Cortex of kidney (tissue), 1 donor: ENCODE measurements at places on chromosomes 6 and 20.

- no peak for DNase-seq
Observed at GRCh38 chr6:24887545-24888140, 48.1 kb downstream of the RIPOR2 start.

DNA sequence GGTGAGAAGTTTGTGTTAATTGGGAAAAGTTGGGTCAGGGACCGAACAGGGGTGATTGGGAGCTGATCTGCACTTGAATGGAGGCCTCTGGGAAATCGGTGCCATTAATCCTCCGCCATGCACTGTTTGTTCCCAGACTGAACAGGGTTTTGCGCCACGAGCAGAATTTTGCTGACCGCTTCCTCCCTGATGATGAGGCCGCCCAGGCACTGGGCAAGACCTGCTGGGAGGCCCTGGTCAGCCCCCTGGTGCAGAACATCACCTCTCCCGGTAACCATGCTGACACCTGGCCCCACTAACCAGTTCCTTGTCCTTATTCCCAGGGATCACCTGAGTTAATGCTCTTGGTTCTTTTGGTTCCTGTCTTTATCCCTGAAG is 21.7 kb downstream of the CUL9 start:
- DNase-seq = no peak

GRCh38 chr6:38755874-38756273 is 40.8 kb downstream of the DNAH8 start:
- no peak for DNase-seq

DNA sequence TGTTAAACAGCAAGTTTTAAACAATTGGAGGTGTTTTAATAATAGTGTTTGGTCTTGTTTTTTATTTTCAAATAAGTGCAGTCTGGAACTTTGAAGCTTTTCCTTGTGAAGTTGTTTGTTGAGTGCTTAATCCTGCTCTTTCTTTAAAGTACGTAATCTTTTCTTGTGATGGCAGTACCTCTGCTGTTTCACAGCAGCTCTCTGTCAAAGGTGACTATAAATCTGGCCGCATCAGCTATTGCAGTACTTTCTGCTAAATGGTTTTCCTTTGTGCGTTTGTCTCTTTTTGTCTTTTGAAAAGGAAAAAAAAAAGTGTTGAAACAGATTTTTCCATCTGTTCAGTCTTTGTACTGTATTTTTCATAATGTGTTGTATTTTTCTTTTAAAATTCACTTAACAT is 12.7 kb downstream of the STXBP5 start:
- DNase-seq = no peak

DNA sequence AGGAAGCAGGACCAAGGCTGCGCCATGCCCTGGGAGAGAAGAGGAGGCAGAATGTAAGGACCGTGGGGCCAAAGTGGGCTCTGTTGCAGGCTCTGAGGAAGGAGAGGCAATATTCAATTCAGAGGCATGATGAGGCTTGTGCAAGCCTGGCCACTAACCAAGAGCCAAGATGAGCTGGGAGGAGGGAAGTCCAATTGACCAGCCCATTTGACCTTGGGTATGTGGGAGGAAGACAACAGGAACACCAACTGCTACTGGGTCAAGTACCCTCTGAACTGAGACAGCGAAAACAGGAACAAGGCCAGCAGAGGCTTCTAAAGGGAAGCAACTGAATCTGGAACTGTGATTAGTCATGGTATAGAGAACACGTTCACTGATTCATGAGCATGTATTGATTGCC is 779.6 kb downstream of the MAFB start:
- no peak for DNase-seq

DNA sequence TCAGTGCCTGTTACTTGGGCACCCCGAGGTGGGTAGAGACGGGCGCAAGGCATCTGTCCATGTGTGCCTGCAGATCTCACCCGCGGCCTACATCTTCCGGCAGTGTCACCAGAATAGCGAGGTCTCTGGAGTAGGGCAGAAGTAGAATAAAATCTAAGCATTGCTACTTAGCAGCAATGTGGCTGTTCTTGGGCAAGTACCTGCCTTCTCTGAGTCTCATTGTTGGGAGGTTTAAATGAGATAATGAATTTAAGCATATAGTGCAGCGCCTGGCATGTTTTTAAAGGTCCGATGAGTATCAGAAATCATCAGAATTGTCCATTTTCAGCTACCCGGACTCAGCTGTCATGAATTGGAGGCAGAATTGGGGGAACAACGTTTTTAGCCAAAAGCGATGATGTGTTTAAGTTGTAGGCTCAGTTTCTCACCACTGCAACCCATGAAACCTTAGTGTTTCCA is 800 bp downstream of the ABCC10 start:
- no peak for DNase-seq

GRCh38 chr6:158057213-158057987 is 75.7 kb downstream of the SYNJ2 start:
- no peak for DNase-seq

GRCh38 chr20:49916146-49917002 is 1.0 kb upstream of the SPATA2 start:
- DNase-seq = no peak

GRCh38 chr6:131694832-131695426 is 6.3 kb downstream of the OR2A4 start:
- DNase-seq = no peak

GRCh38 chr6:44071670-44072451 is 55.4 kb downstream of the MRPL14 start:
- no peak for DNase-seq

GRCh38 chr6:28940858-28941683 is 17.3 kb upstream of the TRIM27 start:
- DNase-seq = no peak

- DNase-seq = no peak
Observed at GRCh38 chr6:42135722-42136121, 6.7 kb downstream of the C6orf132 start.

GRCh38 chr6:127103482-127103881 is 15.0 kb upstream of the RSPO3 start:
- no peak for DNase-seq

- DNase-seq = no peak
Observed at GRCh38 chr6:150463852-150464251, 95.0 kb downstream of the IYD start.

DNA sequence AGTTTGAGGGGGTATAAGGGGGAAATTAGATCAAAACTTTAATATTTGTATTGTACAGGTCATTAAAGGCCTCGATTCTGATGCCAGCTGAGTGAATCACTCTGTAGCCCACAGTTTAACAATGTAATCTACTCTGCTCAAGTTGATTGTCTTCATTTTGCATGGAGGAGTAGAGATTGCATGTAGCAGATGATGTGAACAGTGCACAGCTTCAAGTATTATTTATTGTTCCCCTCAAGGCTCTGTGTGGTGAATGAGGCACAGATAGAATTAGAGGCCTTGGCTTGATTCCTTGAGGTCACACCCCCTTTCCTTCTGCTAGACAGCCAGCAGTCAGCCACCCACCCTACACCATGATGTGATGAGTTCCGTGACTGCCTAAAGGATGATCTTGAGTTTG is 38.1 kb downstream of the TXLNB start:
- DNase-seq = no peak

DNA sequence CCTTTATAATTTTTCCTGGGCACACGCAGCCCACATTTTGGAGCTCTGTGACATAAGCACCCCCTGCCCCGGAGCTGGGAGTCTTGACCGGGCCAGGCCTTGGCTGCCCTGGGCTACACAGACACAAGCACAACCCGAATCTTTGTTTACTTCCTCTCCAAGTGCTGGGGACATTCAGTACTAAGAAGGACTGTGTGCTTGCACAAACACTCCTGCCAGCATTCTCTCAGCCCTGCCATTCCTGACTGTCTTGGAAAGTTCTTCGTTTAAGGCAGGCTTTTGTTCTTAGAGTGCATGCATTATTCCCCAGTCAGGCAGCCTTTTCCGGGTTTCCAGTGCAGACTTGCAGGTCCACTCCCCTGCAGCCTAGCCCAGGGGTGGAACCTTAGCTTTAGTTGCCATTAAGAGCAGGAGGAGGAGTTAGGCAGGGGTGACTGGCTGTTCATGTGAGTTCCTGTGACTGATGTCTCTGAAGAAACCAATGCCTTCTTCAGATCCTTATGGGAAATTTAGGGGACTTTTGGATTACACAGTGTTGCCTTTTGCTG is 28.6 kb downstream of the FOXO3 start:
- no peak for DNase-seq

DNA sequence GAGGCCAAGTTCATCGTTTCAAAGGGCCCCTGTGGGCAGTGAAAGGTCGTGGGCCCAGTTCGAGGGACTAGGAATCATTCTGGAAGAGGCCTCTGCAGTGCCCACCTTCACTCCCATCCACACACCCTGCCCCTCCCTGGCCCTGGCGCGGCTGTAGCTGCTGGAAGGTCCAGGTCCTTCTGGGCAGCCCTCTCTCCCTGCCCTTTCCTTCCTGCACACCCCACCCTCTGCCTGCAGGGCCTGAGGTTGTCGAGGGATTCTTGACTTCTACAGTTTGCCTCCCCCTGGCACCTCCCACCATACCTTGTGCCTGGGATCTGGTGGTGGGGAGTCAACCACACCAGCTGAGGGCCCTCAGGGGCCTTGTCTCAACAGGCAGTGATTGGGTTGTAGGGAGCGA is 4.5 kb upstream of the MYT1 start:
- no peak for DNase-seq

DNA sequence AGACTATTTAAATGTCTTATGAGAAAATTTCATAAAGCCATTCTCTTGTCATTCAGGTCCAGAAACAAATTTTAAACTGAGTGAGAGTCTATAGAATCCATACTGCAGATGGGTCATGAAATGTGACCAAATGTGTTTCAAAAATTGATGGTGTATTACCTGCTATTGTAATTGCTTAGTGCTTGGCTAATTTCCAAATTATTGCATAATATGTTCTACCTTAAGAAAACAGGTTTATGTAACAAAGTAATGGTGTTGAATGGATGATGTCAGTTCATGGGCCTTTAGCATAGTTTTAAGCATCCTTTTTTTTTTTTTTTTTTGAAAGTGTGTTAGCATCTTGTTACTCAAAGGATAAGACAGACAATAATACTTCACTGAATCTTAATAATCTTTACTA is 5.0 kb downstream of the MARCKS start:
- no peak for DNase-seq

DNA sequence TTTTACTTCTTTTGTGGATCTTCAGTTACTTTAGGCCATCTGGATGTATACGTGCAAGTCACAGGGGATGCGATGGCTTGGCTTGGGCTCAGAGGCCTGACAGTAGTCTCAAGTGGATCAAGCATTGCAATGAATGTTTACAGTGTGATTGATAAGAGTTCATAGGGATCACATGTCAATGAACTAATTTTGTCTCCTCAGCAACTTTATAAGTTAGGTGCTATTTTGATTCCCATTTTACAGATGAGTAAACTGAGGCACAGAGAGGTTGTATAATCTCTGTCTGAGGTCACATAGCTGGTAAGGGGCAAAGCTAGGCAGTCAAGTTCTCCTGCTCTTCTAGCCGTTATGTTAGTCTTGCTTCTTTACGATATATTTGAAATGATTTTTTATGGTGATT is 13.5 kb downstream of the MEI4 start:
- DNase-seq = no peak

- no peak for DNase-seq
Observed at GRCh38 chr20:62575976-62576722, 66.2 kb upstream of the SLCO4A1 start.

GRCh38 chr6:170505306-170505705 is 47.8 kb downstream of the PSMB1 start:
- DNase-seq = no peak

DNA sequence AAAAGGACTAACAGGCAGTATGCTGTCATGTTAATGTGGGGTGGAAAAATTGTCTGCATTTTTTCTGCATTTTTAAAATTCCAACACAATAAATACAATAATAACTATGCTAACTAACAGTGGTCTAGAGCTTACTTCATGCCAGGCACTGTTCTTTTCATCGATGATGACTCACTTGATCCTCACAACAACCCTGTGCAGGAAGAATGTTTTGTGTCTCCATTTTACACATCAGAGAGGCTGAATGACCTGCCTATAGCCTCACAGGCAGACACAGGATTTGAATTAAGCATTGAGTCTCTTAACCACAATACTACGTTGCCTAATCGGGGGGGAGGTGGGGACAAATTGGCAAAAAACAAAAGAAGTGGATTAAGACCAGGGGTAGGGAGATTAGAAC is 26.9 kb upstream of the FANCE start:
- DNase-seq = no peak

DNA sequence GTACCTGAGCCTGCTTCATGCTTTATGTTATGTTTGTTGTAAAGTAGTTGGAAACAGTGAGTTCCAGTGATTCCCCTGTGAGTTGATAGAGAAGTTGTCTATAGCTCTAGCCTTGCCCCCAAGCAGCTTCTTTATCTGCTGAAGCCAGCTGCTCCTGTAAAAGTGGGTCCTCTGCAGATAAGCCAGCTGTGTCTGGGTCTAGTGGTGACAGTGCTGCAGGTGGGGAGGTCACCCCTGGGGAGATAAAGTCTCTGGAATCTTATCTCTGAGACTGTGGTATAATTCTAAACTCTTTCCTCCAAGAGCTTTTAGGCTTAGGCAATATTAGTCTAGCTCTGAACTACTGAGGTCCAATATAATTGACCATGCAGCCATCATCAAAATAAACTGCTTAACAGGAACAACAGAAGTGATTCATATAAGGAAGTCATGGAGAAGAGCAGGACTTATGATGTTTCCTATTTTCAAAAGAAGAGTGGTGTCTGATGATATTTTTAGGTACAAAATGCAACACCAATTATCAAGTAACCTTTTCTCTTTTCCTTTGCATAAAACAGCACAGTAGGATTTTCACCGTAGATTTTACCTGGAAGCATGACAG is 44.2 kb upstream of the TMEM217 start:
- no peak for DNase-seq

- DNase-seq = no peak
Observed at GRCh38 chr6:3643921-3644738, 107.4 kb downstream of the PXDC1 start.

GRCh38 chr20:32820698-32821377 is 1.1 kb downstream of the MAPRE1 start:
- DNase-seq = no peak

DNA sequence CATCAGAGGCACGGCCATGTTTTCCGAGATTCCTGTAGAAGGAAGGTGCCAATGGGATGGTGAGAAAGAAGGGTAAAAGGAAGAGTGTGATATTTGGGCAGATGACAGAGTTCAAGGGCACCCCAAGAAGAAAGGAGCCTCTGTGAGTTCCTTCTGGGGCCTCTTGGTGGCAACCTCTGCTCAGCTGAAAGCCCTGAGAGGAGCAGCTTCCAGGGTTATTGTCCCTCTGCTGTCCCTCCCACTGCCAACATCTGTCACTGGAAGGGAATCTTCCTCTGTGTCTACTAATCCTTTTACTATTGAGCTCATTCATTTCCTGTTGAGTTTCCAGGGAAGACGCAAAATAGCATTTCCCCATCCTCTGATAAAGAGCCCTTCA is 40.0 kb upstream of the KCNK16 start:
- DNase-seq = no peak

GRCh38 chr6:154998855-154999254 is 3.7 kb downstream of the TIAM2 start:
- no peak for DNase-seq
